ENCODE measurements at places on chromosomes 13 and 19. TPM values are rescaled to one million over a fixed set of nuclear protein-coding genes. Genes with fewer than 3 reads are reported as not detected.

KLK12 gene
- total RNA-seq, result not detected

DNA sequence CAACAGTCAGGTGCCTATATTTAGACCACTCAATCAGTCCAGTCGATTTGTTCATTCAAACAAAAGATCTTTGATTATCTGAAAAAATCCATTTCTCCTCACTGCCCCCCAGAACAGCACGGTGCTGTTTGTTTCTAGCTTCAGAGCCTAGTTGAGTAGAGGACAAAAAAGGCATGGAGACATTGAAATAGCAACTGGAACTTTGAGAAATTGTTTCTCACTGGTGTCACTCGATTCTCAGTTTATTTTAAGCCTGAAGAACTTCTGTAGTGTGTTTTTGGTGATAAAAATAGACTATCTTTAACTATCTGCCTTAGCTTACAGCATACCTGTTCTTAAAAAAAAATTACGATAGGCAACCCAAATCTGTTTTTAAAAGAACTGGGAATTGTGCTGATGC is 67.1 kb downstream of the ARHGAP35 start:
- no peak overlapping the region for H3K4me3 ChIP-seq
- H3K36me3 ChIP-seq, result peaks cover 2% of the 10 kb centered on the region
- no peak for DNase-seq
- H3K27me3 ChIP-seq, result no peaks in the 10 kb centered on the region
- peak overlapping the region; percentile 11 for H3K27ac ChIP-seq
- peaks cover 55% of the 10 kb centered on the region for H3K4me1 ChIP-seq

GRCh38 chr13:30619731-30620130 is 2.0 kb downstream of the USPL1 start:
- no peak overlapping the region for H3K4me3 ChIP-seq
- H3K4me1 ChIP-seq, result peaks cover 28% of the 10 kb centered on the region
- H3K27ac ChIP-seq, result peak overlapping the region; percentile 38

- peak; percentile 54 for DNase-seq
- H3K4me1 ChIP-seq, result peaks cover 35% of the 10 kb centered on the region
- peak overlapping the region; percentile 94 for H3K4me3 ChIP-seq
Observed at GRCh38 chr19:46717716-46718143, 816 bp upstream of the PRKD2 start.

DNA sequence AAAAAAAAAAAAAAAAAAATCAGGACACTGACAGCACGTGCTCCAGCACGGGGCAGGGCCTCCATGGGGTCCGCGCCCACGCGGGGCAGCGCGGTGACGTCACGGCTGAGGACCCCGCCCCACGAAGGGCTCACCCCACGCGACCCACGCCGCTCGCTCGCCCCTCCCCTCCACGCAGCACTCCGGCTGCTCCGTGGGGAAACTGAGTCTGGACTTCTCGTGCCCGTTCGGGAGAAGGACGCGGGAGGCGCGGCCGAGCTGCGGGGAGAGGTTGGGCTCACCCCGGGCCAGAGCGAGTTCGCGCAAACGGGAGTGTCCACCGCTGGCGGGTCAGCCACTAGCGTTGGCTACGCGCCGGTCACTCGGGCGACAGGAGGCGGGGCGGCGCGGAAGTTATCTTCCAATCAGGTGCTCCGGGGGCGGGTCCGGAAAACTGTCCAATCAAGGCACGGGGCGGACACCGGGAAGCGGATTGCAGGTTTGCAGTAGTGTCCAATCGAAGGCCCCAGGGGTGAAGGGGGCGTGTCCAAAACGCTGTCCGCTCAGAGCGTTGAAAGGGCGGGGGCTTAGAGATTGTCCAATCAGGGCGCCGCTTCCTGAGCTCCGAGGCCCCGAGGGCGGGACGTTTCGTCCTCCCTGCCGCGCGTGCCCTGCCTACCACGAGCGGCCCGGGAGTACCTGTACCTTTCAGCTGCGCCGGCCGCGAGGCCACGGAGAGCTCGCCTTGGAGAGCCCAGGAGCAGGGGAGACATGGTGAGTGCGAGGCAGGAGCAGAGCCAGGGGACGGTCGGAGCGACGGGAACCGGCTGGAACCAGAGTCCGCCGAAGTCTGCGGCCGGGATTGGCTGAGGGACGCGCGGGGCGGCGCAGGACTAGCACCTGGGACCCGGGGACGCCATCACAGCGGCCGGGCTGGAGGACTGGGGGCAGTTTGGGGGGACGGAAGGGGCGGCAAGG is at the start of gene ZNF57:
TSS of gene ZNF57 (plus strand) at position 633 of the 957 bp plus-strand sequence. CDS start at position 751, 118 bp downstream.
- H3K27ac ChIP-seq, result peak within 1 kb of the TSS; percentile 96
- H3K4me1 ChIP-seq, result peaks cover 18% of the 10 kb centered on the region
- DNase-seq, result peak; percentile 100

SLC15A1 gene
- not detected for total RNA-seq

DNA sequence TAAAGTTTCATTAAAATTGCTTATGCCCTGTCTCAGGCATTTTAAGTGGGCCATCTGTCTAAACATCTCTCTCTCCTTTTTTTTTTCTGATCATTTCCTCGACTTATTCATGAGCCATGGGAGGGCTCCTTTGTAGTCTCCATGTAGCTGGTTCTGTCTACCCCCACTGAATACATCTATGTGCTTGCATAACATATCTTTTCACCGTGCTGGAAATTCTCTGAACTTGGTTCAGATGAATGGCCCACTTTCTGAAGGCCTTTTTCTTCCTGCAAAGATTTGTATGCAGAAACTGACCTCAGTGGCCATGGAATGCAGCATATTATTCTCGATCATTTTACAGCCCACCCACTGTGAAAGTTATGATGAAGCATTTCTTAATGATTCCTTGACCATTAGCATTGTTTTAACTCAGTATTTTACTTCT is 225.3 kb downstream of the GGACT start:
- no peaks in the 10 kb centered on the region for H3K36me3 ChIP-seq
- no peak overlapping the region for H3K27ac ChIP-seq
- no peak overlapping the region for H3K4me3 ChIP-seq
- no peak for DNase-seq

DNA sequence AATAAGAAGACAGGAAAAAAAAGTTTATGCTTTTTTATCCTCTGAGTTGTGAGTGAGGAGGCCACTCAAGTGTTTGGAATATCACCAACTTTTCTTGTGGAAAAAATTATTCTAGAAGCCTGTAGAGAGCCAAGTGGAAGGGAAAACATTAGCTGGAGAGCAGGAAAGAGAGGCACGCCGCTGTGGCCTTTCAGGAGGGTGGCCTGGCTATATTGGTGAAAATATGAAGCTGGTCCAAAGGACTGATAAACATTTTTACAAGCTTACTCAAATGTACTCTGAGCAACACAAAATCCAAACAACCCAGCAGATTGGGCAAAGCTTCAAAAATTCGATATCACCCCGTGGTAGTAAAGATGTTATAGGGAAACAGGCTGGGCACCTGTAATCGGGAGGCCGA is 2.3 kb upstream of the EIF3G start:
- H3K27ac ChIP-seq, result no peak overlapping the region
- H3K36me3 ChIP-seq, result peaks cover 19% of the 10 kb centered on the region
- no peaks in the 10 kb centered on the region for H3K27me3 ChIP-seq
- H3K4me1 ChIP-seq, result peaks cover 9% of the 10 kb centered on the region
- H3K4me3 ChIP-seq, result no peak overlapping the region

DNA sequence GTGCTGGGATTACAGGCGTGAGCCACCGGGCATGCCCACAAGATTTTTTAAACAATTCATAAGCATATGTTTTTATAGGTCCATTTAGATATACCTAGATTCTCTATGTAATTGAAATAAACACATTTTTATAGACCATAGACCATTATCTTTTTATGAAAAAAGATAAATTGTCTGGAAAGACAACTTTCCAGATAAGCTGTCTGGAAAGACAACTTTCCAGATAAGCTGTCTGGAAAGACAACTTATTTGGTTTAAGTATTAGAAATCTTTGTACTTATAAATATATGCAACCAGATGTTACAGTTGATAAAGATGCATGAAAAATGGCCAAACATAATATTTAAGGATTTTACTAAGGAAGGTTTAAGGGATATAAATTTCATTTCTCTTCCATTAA is 538.5 kb downstream of the GPC6 start:
- no peak for DNase-seq
- no peaks in the 10 kb centered on the region for H3K4me1 ChIP-seq
- H3K4me3 ChIP-seq, result no peak overlapping the region
- H3K27ac ChIP-seq, result no peak overlapping the region

DNA sequence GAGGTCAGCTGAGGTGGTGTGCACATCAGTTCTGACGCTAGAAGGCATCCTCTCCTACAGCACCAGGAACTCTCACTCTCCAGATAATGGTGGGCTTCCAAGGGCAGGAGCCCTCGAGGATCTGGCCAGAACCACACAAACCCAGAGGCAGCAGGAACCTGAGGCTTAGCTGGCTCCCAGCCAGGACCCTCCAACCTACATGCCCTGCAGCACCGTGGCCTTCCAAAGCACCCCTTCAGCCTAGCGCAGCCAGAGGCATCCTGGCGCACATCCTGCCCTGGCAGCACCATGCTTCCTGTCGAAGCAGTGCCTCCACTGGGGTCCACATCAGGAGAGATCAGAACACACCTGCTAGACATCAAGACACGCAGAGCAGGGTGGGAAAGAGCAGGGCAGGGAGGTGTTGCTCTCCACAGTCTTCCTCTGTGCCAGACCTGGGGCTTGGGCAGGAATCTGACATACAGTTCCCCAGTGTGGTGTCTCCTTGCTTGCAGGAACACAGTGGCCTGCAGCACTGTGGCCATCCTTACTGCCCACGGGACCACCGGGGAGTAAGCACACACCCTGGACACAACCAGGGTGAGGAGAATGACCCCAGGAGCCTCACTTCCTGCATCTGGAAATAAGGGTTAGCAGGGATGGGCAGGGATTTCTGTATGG is 21.7 kb downstream of the TUBA3C start:
- no peak overlapping the region for H3K4me3 ChIP-seq
- no peaks in the 10 kb centered on the region for H3K36me3 ChIP-seq
- H3K4me1 ChIP-seq, result no peaks in the 10 kb centered on the region
- peaks cover 2% of the 10 kb centered on the region for H3K27me3 ChIP-seq

CD177 gene
- total RNA-seq, result not detected

SYCN gene
- total RNA-seq, result not detected

GRCh38 chr19:47230054-47230920 is 712 bp downstream of the BBC3 start:
- no peaks in the 10 kb centered on the region for H3K27me3 ChIP-seq
- H3K4me3 ChIP-seq, result peak overlapping the region; percentile 48
- H3K36me3 ChIP-seq, result peaks cover 5% of the 10 kb centered on the region
- no peak overlapping the region for H3K27ac ChIP-seq

DNA sequence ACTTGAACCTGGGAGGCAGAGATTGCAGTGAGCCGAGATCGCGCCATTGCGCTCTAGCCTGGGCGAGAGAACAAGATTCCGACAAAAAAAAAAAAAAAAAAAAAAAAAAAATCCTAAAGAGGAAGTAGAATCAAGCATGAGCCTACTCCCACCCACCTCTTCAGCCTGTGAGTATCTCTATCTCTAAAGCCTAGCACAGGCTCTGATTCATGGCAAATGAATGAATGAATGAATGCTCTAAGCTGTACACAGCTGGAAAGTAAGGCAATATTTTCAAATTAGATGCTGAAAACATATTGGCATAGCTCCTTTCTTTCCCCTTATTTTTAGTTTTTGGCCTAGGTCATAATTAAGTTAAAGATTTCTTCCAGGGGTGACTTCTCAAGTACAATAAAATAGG is 35.7 kb upstream of the FAM216B start:
- H3K4me3 ChIP-seq, result no peak overlapping the region
- H3K4me1 ChIP-seq, result no peaks in the 10 kb centered on the region
- DNase-seq, result no peak
- H3K27ac ChIP-seq, result no peak overlapping the region
- H3K27me3 ChIP-seq, result peaks cover 11% of the 10 kb centered on the region
- no peaks in the 10 kb centered on the region for H3K36me3 ChIP-seq

YIPF2 gene
- total RNA-seq, result 15.8 TPM

IGFLR1 gene
- 80.2 TPM for total RNA-seq

PCDH20 gene
- not detected for total RNA-seq

ZNF546 gene
- total RNA-seq, result 6.3 TPM

GRCh38 chr19:50639121-50640112 is at the start of gene SYT3:
TSS of gene SYT3 (minus strand) at chr19:50639881. CDS start at chr19:50637411, 2,470 bp downstream.
- peaks cover 34% of the 10 kb centered on the region for H3K27me3 ChIP-seq
- DNase-seq, result peak; percentile 67
- no peaks in the 10 kb centered on the region for H3K36me3 ChIP-seq

DNA sequence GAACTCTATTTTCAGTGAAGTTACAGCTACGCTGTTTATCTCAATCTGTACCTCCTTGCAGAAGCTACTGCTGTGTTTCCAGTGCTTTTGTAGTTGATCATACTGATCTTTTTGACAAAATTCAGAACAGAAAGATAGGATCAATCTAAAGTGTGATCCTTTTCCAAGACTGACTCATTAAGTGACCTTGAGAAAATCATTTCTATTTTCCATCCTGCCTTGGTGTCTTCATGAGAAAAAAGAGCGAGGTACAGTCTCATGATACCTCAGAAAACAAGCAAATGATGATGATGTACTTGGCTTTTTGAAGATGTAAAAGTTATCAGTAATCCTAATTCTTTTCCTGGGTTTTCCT is 46.0 kb upstream of the GPR183 start:
- peak overlapping the region; percentile 93 for H3K27ac ChIP-seq
- H3K27me3 ChIP-seq, result no peaks in the 10 kb centered on the region
- no peak for DNase-seq
- peaks cover 95% of the 10 kb centered on the region for H3K4me1 ChIP-seq
- peak overlapping the region; percentile 61 for H3K4me3 ChIP-seq

GRCh38 chr19:46350758-46351159 is 3.9 kb downstream of the PPP5C start:
- DNase-seq, result peak; percentile 62
- H3K4me3 ChIP-seq, result peak overlapping the region; percentile 90
- peaks cover 44% of the 10 kb centered on the region for H3K36me3 ChIP-seq
- H3K27me3 ChIP-seq, result no peaks in the 10 kb centered on the region

GRCh38 chr13:101451641-101452040 is 834 bp upstream of the ITGBL1 start:
- no peak for DNase-seq
- no peaks in the 10 kb centered on the region for H3K36me3 ChIP-seq
- no peak overlapping the region for H3K4me3 ChIP-seq
- H3K27ac ChIP-seq, result no peak overlapping the region

PDX1 gene
- total RNA-seq, result not detected

DNA sequence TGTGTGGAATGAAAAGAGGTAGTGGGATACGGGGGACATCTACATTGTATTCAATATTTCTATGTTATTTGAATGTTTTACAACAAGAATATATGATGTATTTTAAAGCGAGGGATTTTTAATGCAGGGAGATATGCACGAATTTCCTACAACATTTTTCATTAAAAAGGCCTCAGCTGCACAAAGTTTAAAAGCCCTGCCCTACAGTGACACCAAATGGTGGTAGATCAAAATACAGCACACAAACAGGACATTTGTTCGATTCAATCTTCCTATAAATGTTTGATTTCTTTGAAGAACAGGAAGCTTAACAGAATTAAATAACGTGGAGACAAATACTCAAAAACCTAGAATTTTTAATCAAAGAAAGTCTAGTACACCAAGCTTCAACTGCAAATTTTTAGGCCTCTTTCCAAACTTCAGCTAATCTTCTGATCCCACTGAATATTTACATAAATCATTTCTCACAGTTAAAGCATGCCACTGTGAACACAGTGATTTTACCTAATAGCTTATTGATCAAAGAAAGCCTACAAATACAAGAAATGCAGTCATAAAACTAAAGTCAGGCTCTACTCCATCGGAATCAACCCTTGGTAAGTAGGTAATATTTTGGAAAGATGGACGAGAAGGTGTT is 257.2 kb downstream of the DIAPH3 start:
- H3K4me1 ChIP-seq, result no peaks in the 10 kb centered on the region
- H3K4me3 ChIP-seq, result no peak overlapping the region
- H3K36me3 ChIP-seq, result no peaks in the 10 kb centered on the region
- no peaks in the 10 kb centered on the region for H3K27me3 ChIP-seq
- no peak for DNase-seq
- no peak overlapping the region for H3K27ac ChIP-seq

PSG3 gene
- total RNA-seq, result not detected

C19orf38 gene
- 3.6 TPM for total RNA-seq

- no peak overlapping the region for H3K27ac ChIP-seq
- H3K4me1 ChIP-seq, result no peaks in the 10 kb centered on the region
Observed at GRCh38 chr19:17648097-17648660, 40.0 kb downstream of the UNC13A start.
